Chondrocyte (in vitro differentiated cells): ENCODE measurements at places on chromosomes 1 and 21. TPM values are rescaled to one million over a fixed set of nuclear protein-coding genes. Genes with fewer than 3 reads are reported as not detected.

CAMK1G gene
- total RNA-seq: not detected in 3 replicates

ATP1A2 gene
- total RNA-seq: 1.3 to 3.9 TPM (median 2.9 TPM) in 3 replicates

S100A3 gene
- total RNA-seq: 6.5 to 10.8 TPM (median 8.7 TPM) in 3 replicates

SPRR2A gene
- total RNA-seq: not detected in 3 replicates

S100A16 gene
- total RNA-seq: 111 to 122 TPM (median 115 TPM) in 3 replicates
